ENCODE measurements at places on chromosomes 16 and 17. TPM values are rescaled to one million over a fixed set of nuclear protein-coding genes. Genes with fewer than 3 reads are reported as not detected.

- no peaks in the 10 kb centered on the region for H3K36me3 ChIP-seq
- H3K4me3 ChIP-seq, result no peak overlapping the region
- no peaks in the 10 kb centered on the region for H3K4me1 ChIP-seq
- H3K27me3 ChIP-seq, result no peaks in the 10 kb centered on the region
Measured at GRCh38 chr16:25020112-25020631, 5.0 kb upstream of the ARHGAP17 start.

- no peak for DNase-seq
- H3K4me3 ChIP-seq, result no peak overlapping the region
- H3K4me1 ChIP-seq, result no peaks in the 10 kb centered on the region
- H3K27me3 ChIP-seq, result no peaks in the 10 kb centered on the region
- H3K36me3 ChIP-seq, result no peaks in the 10 kb centered on the region
- no peak overlapping the region for H3K27ac ChIP-seq
Measured at GRCh38 chr16:17411263-17411662, 59.5 kb downstream of the XYLT1 start.

The MIEF2 gene
- 8.3 TPM for total RNA-seq

GRCh38 chr16:27291722-27292240 is 22.0 kb upstream of the IL4R start:
- H3K36me3 ChIP-seq, result no peaks in the 10 kb centered on the region
- no peak for DNase-seq
- H3K27ac ChIP-seq, result no peak overlapping the region

DNA sequence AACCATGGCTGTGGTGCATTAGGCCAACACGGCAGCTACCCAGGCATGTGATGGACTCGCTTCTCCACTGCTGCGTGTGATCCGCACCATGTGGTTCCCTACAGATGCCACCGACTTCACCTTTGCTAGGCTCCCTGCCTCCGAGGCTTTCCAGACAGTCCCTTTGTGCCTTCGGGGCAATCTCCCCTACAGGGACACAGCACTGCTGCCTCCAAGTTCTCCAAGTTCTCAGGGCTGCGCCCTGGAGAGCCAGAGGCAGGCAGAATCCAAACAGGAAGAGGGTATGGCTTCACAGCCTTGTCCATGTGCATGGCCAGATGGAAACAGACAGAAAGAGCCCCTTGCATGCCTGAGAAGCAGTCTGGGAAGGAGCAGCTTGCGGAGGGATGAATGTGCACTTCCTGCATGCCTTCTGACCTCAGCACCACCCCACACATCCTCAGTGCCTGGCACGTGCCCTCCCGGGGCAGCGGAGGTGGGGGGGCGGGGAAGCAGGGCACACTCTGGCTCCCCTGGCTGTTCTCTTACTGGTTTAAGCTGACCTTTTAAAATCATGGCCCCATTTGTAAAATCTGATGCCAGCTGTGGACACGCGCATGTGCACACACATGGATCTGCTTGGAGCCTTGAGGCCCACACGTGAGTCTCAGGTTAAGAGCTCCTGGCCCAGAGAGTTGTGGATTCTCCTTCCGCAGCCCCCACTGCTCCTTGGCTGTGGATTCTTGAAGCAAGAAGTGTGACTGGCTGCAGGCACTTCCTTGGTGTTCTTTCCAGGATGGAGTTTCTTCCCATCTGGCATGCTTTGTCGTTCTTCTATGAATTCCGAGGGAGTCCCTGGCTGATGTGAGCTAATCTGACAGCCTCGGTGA is 55.3 kb upstream of the MTSS2 start:
- H3K36me3 ChIP-seq, result no peaks in the 10 kb centered on the region
- no peak overlapping the region for H3K27ac ChIP-seq
- no peak overlapping the region for H3K4me3 ChIP-seq
- peaks cover 6% of the 10 kb centered on the region for H3K4me1 ChIP-seq

The GSG1L2 gene
- not detected for total RNA-seq

DNA sequence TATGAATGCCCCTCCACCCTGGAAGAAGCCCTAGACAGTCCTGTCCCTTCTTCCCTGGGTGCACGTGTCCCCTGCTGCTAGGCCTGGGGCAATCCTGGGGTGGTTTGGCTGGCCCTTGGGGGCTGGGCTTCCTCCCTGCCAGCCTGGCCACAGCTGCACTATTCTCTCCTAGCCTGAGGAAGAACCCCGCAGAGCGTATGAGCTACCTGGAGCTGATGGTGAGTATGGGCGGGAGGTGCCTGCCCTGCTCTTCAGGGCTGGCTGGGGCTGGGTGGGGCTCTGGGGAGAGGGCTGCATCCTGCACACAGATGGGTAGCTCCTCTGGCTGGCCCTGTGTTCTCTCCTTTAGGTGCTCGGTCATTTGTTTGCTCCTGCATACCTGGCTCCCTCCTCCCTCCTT is 28.8 kb downstream of the MAP2K3 start:
- no peak overlapping the region for H3K27ac ChIP-seq
- no peaks in the 10 kb centered on the region for H3K36me3 ChIP-seq
- no peak overlapping the region for H3K4me3 ChIP-seq
- no peak for DNase-seq

DNA sequence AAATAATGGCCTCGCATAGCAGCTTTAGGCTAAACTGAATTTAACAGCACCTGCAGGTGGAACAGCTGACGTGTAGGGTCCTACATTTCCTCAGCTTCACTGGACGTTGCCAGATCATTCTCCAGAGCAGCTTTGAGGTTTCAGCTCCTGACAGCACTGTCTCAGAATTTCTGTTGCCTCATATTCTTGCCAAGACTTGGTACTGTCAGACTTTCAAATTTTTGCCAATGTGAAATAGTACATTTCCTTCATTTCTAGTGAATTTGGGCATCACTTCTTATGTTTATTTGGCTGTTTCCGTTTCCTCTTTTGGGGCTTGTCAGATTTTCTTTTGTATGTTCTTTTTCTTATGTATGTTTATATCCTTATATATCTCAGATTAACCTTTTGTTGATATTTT is 48.7 kb downstream of the MRTFB start:
- H3K27ac ChIP-seq, result no peak overlapping the region
- H3K4me1 ChIP-seq, result no peaks in the 10 kb centered on the region
- H3K36me3 ChIP-seq, result no peaks in the 10 kb centered on the region
- H3K4me3 ChIP-seq, result no peak overlapping the region
- DNase-seq, result no peak

Data from endothelial cell of umbilical vein (primary cell).